CD4-positive, alpha-beta T cell (primary cell): ENCODE measurements at places on chromosomes 16 and 17. TPM values are rescaled to one million over a fixed set of nuclear protein-coding genes. Genes with fewer than 3 reads are reported as not detected.

The FBXW10 gene
- total RNA-seq: not detected

DNA sequence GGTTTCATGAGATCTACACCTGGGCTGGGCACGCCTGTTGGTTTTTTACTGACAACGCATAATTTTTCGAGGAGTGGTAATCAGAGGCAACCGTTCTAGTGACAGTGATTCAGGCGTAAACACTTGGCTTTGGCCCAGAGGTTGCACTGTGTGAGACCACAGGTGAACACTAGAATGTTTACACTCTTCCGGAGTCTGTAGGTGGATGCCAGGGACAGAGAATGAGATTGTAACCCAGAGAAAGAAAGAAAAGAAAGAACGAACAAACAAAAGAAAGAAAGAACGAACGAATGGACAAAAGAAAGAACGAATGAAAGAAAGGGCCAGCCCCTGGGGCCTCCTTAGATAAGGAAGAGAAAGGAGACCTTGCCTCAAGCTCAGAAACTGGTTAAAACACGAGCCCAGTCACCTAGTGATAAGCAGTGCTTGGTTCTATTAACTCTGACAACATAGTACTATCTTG is 113.2 kb downstream of the PRKCB start:
- peaks cover 88% of the 10 kb centered on the region for H3K4me1 ChIP-seq
- H3K4me3 ChIP-seq: peak overlapping the region; percentile 12
- H3K36me3 ChIP-seq: no peaks in the 10 kb centered on the region
- peak overlapping the region; percentile 67 for H3K27ac ChIP-seq
- DNase-seq: peak; percentile 89
- H3K27me3 ChIP-seq: no peaks in the 10 kb centered on the region

The SECTM1 gene
- 2.1 TPM for total RNA-seq

- no peak for DNase-seq
- no peaks in the 10 kb centered on the region for H3K4me1 ChIP-seq
- H3K4me3 ChIP-seq: no peak overlapping the region
- peaks cover 8% of the 10 kb centered on the region for H3K27me3 ChIP-seq
- H3K36me3 ChIP-seq: no peaks in the 10 kb centered on the region
- no peak overlapping the region for H3K27ac ChIP-seq
These were observed 143.7 kb downstream of the WSCD1 start for GRCh38 chr17:6213859-6214258.

The TBC1D3H gene
- total RNA-seq: not detected
